ENCODE measurements at places on chromosomes 4 and X. TPM values are rescaled to one million over a fixed set of nuclear protein-coding genes. Genes with fewer than 3 reads are reported as not detected.

Gene STBD1
- 2.6 TPM for polyA plus RNA-seq

DNA sequence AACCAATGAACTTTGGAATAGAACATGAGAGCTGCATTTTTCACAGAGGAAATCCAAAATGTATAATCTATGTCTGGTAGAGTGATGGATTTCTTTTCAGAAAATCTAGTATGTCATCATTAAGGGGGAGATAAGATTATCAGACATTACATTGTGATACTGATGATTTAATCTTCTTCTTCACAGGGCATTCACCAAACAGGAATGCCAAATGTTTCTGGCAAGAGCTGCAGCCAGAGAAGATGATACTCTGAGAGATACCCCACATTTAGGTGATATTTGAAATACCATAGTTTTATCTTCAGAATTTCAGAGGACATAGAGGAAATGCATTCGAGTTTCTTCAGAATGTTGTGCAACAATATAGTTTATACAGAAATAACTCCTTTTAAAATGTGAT, 1523.7 kb upstream of the ADGRL3 start:
- no peak for DNase-seq

- no peak for DNase-seq
Observed at GRCh38 chr4:139416073-139416673, 37.7 kb upstream of the RAB33B start.

DNA sequence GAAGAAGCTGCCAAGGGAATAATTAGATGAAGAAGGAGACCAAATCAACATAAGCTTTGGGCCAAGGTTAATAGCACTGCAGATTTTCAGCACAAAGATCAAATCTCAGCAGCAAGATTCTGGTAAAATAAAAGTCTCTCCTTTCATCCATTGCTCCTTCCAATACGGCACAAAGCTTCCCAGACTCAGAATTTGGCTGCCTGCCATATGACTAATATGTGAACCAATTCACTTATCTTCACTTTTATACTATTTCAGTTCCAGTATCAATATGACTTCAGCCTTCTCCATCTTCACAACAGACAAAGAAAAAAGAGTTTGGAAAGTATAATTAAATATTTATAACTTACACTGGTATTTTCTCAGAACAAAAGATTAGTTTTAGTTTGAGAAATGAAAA, 978.3 kb upstream of the GRID2 start:
- DNase-seq = no peak

DNA sequence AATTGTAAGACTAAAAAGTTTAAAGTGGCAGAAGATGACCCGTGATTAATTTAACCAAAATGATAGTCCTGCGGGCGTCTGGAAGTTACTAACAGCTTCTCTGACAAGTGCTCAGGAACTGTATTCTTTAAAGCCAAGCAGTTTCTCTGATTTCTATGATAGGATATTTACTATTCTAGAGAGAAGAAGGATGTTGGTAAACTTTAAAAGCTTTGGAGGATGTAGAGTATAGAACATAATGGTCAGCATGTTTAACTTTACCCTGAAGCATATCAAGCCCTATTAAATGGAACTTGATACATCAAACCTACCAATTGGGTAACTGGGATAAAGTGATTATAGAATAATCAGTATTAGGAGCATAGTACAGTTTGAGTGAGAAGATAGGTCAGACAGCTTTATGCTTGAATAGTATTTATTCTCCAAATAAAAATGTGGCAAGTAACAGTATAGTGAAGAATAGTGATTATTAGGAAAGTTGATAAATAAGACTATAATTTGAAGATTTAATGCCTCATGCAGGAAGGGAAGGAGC, 1.8 kb downstream of the STIM2 start:
- no peak for DNase-seq

DNA sequence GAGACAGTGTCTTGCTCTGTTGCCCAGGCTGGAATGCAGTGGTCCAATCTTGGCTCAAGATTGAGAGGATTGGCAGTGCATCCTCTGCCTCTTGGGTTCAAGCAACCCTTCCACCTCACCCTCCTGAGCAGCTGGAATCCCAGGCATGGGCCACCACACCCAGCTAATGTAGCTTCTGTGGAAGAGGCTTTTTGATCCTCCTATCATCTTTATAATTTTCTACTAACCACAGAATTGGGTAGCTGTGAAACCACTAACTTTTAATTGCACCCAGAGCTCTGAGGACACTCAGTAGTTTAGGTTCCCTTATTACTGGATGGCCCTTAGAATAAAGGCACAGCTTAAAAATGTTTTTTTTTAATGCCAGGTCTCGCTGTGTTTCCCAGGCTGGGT, 8.9 kb upstream of the AGA start:
- DNase-seq = no peak

GRCh38 chr4:153220682-153221395, 16.6 kb downstream of the TRIM2 start:
- DNase-seq = no peak

- no peak for DNase-seq
Observed at GRCh38 chr4:121009578-121010478, 62.5 kb downstream of the NDNF start.

Gene TRMT44
- 17.5 TPM for polyA plus RNA-seq

Gene TRPC5OS
- not detected for polyA plus RNA-seq

GRCh38 chrX:110665223-110666002, 130.2 kb downstream of the CHRDL1 start:
- DNase-seq = peak; percentile 17

GRCh38 chr4:96093563-96093962, 253.7 kb downstream of the PDHA2 start:
- DNase-seq = no peak

DNA sequence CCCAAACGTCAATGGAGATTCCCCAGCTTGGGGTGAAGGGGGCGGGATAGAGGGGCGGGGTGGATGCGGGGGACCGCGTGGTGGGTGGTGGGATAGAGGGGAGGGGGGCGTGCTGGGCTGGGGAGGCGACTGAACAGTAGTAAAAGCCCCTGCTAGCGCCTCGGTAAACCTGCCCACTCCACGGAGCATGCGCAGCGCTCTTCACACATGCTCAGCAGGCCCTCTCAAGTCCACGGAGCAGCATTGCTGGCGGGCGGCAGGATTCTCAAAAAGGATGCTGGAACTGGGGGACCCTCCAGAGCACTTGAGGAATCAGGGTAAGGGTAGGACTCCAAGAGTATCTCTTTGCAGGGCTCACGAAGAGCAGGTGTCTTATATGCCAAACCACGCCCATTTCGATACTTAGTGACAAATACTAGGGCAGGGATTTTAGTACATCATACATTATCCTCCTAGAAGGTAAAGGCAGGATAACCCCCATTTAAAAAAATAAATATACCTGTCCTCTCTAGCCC, 378 bp upstream of the RPS6KA6 start:
- peak; percentile 56 for DNase-seq

DNA sequence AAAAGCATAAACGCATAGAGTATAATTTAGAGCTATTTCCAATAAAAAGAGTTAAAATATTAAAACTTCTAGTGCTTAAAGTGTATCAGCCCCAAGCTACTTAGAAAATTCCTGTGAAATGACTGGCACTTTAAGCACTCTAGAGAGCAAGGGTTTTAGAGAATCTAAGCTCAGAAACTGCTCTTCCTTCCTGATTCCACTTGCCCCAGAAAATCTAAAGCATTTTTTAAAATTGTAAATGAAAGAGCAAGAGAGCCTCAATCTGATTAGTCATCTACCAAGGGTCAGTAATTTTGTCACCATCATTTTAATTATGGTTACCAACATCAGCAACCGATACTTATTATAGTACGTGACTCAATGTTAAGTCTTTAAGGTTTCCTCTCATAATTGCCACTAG, 25.0 kb downstream of the CTPS2 start:
- no peak for DNase-seq

DNA sequence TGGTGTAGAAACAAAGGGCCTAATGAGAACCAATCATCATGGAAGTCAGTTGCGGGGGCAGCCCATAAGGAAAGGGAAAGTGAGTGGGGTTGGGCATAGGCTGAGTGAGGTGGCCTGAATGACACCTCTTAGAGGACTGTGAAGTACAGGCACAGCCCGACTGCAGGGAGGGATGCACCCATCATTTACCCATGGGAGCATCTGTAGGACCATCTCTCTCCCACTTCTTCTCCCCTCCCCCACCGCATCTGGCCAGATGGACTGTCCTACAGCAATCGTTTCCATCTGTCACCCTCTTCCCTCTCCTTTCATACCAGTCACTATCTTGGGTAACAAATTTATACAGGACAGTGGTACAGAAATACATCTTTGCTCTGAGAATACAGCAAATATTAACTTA, 4.2 kb downstream of the STBD1 start:
- DNase-seq = no peak

DNA sequence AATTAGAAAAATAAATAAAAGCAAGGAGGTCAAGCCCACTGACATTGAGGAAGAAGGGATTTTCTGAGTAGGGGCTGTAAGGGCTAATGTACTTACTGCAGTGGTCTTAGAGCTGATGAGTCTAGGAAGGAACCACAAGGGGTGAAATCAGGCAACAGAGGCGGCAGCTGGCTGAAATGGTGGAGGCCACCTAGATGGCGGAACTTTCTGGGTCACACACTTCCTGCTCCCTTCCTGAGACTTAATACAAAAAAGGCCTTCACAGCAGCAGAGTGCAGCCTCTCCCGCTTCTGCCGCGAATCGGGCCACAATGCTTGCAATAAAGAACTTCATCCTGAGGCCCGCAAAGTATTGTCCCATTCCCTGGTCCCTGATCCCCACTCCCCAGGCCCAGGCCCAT, 15.4 kb downstream of the SNX12 start:
- DNase-seq = no peak

DNA sequence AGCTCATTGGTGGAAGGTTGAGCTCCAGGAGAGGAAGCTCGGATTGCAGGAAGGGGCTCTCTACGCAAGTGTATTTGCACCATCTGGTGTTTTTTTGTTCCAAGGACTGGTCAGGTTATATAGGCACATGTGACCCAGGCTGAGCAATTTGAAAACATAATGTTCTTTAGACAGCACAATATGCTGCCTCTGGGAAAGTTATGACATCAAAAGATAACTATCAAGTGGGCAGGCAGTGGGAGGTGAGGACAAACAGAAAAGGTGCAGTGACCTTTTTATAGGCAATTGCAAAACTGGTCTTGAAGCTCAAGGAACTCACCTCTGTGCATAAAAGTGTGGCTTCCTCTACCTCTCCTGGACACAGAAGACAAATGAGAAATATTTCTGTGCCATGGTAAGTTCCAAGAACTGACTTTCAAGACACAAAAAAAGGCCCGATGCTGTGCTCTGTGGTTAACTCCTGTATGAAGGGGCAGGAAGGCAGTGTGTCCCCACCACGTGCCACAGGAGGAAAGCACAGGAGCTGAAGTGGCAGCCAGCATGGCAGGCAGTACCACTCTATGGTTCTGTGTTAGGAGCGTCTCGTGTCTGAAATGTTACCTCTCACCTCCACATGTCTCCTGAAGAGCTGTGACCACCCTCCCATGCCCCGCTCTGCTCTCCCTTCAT, 128.6 kb downstream of the SHROOM3 start:
- no peak for DNase-seq

DNA sequence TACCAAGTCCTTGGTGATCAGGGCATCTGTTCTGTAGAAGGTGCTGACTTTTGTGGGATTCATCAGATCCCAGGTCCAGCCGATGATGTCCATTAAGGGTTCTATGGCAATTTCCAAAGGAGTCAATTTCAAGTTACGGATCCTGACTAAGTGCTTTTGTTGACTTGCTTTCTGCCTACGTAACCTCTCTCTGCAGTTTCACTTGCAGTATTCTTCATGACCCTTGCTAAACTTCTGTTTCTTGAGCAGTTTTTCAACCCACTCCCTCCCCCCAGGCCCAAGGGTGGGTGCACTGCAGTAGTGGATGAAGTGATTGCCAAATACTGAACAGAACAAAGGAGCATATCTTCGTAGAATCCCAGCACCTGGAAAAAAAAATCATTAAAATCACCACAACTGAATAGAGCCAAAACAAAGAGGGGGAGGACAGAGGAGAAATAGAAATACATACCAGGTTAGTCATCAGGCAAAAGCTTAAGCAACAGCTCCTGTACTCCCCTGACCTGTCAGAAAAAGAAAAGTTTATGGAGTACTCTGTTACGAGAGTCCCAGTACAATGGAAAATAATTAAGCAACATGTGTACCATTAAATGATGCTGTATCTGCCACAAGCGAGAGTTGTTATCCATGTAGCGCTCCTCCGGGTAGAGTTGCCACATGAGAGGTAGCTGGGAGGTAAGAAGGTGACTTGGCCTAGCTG, 5.8 kb downstream of the CMC4 start:
- DNase-seq = no peak

DNA sequence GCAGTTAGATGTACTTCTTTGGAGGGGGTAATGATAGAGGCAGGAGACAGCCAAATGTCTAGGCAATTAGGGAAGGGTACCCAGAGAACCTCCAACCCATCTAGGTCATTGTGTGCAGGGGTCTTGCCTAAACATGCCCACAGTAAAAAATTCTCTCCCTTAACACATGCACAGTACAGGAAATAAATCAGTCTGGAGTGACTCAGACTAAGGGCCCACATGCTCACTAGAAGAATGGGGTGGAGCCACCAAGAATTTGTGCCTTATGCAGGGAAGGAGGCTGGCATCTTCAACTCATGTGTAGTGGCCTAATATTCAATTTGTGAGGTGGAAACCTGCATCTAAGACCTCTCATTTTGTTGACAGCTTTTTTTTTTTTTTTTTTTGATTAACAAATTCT, 945.3 kb upstream of the GRIA3 start:
- no peak for DNase-seq

DNA sequence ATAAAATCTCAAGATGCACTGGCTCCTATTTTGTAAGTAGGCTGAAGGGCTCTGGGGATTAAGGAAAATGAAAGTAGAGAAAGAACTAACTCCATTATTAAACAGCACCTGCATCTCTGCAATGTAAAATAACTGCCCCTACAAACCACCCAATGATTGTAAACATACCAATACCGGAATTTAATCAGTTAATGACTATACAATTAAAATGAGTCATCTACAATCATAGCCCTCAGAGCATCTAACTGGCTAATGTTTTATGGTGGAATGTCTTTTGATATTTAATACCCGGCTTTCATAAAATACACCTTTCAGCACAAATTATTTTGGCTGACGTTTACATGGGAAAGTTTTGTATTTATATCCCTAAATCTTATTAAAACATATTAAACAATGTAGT, 142.3 kb downstream of the PAPSS1 start:
- no peak for DNase-seq

Gene FRG2
- 0.06 TPM for polyA plus RNA-seq

DNA sequence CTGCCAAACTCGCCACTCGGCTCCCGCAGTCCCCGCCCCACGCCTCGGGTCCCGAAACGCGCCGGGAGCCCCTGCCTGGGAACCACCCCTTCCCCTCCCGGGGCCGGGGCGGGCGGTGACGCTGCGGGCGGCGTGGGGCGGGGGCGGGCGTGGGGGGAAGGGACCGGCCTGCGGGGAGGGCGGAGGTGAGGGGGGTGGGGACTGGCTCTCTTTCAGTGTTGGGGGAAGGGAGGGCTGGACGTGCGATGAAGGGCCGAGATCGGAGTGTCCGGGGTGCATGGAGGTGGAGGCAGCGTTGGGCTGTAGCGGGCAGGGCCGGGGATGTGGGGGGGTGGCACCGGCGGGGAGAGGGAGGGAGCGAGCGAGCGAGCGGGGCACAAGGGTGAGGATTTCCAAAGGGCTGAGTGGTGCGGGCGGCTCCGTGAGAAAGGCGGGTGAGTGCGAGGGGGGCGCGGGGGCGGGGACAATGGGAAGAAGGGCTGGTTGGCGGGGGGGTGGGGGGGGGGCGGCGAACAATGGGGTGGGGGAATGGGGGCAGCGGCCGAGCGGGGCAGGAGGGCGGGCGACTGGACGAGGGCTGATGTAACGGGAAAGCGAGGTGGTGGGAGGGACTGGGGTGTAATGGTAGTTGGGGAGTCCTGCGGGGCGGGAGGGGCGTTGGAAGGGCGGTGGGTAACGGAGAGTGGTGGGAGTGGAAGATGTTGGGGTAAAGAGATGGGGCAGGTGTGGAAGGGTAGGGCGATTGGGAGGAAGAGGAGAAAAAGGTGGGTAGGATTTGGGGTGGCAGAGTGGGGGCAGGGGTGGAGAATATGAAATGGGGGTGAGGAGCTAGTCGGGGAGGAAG, 578 bp downstream of the DCUN1D4 start:
- DNase-seq = peak; percentile 45

Data from right lung (tissue), 10 donors.